ENCODE measurements at places on chromosomes 5 and 9. TPM values are rescaled to one million over a fixed set of nuclear protein-coding genes. Genes with fewer than 3 reads are reported as not detected.

Gene PCDHB4
- 0.60 TPM for polyA plus RNA-seq

Gene GFI1B
- polyA plus RNA-seq: not detected

Gene IL5
- polyA plus RNA-seq: not detected

Gene F2RL1
- polyA plus RNA-seq: 15.0 TPM

Gene HTR4
- 4.2 TPM for polyA plus RNA-seq

Gene DNM1
- 9.3 TPM for polyA plus RNA-seq
